Amygdala (tissue), 56 donors: ENCODE measurements at places on chromosomes 3 and 15.

DNA sequence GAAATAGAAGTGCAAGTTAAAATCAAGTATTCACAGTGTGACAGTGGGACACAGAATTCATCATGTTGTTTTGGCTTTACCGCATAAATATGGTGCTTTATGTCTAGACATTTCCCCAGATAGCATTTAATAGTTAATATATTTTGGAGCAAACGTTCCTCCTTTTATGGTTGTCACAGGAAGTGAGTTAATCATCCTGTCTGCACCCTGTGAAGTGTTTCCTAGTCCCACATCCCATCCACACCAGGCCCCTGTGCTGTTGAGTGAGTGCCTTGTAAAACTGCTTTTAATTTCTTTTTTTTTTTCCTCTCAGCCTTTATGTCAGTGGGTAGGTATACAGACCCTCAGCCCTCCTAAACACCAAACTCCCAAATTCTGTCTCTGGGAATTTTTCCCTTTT is 393.7 kb downstream of the FEZF2 start:
- DNase-seq = no peak

GRCh38 chr3:186385856-186386602 is 24.0 kb upstream of the DGKG start:
- no peak for DNase-seq

DNA sequence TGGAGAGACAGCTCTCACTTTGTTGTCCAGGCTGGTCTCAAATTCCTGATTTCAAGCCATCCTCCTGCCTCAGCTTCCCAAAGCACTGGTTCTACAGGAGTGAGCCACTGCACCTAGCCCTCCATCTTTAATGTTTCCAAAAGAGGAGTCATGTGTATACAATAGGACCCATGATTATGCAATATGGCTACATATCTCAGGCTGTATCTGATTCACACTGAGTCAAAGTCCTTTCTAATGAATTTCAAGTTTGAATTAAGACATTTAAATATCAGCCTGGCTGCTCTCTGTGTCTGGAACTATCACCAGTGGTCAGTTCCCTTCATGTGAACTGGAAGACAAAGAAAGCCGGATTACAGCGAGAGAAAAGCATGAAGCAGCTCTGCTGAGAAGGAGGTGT is 90.5 kb downstream of the MINAR1 start:
- no peak for DNase-seq

DNA sequence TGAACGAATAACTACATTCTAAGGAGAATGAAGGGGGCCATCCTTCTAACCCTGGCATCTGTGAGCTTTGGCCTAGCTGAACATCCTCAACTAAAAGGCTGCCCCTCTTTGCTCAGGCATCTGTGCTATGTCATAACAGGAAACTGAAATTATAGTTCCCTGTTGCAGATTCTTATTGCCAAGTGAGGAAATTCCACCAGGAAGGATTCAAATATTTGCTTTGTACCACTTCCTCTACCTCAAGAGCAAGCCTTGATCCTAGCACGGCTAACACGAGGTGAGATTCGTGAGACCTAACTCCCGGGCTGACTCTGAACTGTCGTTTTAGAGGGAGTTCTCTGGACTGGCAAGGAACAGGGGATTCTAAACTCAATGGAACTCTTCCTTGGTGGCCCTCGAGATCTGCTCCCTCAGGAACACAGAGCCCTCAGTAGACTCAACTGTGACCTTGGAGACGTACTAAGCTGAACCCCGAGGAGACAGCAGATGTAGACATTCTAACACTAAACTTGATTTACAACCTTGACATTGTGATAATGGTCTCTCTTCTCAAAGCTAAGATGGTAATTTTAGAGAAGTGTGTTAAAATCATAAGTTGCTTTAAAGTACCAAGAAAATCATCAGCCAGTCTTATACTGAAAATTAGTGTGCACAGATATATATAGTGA is 4.2 kb downstream of the SPG21 start:
- no peak for DNase-seq

DNA sequence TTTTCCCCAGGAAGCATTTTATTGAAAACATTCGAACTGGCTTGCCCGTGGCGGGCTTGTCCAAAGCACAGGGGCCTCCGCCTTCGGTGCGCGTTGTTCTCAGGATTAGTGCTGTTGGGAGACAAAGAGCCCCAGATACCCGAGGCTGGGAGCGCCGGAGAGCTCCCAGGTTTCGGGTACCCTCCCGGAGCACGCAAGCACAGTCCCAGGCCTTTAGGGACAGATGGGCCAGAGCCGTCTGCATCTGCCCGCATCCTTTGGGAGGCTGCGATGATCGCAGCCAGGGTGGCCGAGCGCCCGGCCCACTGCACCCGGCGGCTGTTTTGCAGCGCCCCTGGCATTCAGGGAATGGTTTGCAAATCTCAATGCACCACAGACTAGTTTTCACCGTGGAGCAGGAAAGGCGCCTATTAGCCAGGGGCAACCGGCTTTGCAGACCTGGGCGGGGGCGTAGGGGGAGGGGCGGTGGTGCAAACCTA is 5.0 kb upstream of the FEZF2 start:
- DNase-seq = peak; percentile 23

DNA sequence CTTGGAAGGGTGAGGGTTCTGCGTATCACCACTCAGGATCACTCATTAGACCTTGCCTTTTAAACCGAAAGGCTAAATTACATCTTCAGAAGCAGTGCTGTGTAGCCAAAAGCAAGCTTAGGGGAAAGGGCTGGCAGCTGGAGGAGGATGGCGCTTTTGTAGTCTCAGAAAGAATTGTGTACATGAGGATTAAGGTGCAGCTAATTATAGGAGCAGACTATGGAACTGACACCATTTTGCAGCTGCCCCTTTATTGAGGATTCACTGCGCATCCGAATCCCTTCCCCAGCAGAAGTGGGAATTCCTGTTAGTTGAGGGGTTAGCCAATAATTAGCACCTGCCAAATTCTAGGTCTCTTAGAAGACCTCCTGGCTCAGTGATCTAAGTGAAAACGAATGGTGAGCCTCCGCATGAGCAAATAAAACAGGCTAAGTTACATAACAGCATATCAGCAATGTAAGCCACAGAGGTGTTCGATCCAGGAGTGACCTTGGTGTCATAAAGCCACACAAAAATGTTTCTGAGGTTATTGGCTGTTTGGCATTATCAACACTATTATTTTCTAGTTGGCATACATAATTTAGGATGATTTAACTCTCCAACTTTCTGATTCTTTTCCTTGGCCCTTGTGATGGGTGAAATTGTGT is 42.6 kb upstream of the SEMA6D start:
- DNase-seq = no peak

DNA sequence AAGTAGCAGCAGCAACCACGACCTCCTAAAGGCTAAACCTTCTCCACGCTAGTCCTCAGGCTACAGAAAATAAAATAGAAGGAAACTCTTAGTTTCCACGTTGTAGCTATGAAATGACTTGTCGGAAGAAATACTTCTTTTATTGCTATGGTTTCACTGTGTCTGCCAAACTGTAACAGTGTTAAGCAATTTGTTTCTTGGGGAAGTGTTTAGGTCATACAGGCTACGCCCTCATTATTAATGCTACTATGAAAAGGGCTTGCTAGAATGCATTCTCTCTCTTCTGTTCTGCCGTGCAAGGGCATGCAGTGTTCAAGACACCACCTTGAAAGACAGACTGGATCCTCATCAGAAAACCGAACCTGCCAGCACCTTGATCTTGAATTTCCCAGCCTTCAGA is 462.7 kb downstream of the PLOD2 start:
- no peak for DNase-seq

- no peak for DNase-seq
Observed at GRCh38 chr3:12938258-12938711, 96.9 kb upstream of the RPL32 start.

DNA sequence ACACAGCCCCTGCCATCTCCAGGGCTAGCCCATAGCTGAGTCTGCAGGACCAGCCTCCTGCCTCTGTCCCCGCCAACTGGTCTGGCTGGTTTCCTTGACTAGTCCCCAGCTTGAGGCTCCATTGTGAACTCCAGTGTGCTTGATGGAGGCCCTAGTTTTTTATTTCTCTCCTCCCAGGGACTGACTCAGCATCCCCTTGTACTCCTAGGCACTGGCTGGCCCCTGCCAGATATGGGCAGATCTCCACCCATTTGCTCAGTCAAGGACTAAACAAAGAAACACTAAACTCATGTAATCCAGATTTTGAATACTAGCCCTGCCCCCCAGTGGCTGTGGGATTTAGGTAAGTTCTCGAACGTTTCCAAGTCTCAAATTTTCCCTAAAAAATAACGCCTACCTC is 415.4 kb upstream of the RORA start:
- DNase-seq = no peak

GRCh38 chr15:89533861-89534544 is 37.6 kb upstream of the RHCG start:
- no peak for DNase-seq

DNA sequence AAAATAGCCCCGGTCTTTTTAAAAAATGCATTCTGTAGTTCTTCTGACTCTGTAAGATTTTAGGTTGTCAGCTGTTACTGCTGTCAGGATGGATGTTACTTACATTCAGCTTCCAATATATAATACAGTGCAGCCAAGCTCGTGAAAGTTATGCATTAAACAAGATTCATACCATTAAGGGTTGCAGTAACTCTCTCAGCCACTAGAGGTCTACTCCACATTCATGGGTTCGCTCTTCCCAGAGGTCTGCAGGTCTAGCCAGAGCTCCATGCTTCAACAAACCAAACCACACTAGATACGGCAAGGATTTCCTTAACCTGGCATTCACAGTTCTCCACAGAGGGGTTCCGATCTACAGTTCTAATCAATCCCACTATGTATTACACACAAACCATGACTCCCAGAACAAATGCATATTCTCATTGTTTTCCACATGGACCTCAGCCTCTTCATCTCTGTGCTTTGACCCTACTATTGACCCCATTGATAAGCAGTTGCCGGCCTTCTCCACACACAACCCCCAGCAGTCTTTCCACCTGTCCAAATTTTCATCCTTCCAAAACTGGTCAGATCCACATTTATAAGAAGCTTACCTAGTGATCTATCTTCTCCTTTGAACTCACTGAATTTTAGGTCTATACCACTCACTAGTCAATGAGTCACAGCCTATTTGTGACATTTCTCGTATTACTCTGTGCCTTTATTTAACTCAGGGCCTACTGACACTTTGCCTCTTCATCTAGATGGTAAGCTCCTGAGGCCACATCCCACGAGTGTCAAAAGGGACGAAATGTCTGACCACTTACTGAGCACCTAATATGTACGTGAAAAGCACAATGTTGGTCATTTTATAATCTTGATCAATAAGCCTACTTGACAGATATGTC is 33.7 kb downstream of the RORA start:
- DNase-seq = no peak
